ENCODE measurements at places on chromosomes 7 and 10.

DNA sequence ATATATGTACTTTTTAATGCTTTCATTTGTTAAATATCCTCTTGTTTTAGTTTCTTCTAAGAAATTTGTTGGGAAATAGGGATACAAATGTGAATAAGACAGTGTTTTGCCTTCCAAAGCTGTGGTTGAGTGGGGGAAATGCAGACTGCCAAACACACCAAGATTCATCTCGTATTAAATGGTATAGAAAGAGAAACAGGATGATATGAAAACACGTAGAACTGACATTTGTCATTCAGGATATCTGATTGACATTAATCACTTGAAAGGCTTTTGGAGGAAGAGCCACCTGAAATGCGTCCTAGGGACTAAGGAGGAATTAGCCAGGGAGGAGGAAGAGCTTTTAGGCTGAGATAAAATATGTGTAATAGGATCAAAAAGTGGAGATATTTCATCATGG lies 287.4 kb upstream of the SEMA3C start:
- DNase-seq, result no peak

- DNase-seq, result peak; percentile 26
Measured at GRCh38 chr7:155803418-155804376, 8.6 kb downstream of the SHH start.

GRCh38 chr10:129764901-129765663 lies 199.0 kb downstream of the EBF3 start:
- DNase-seq, result no peak

- peak; percentile 14 for DNase-seq
Measured at GRCh38 chr7:24328050-24328449, 44.1 kb downstream of the NPY start.

- DNase-seq, result no peak
Measured at GRCh38 chr10:103480521-103480920, 1.5 kb upstream of the CALHM3 start.

GRCh38 chr7:36855330-36855729 lies 131.0 kb upstream of the AOAH start:
- DNase-seq, result no peak

DNA sequence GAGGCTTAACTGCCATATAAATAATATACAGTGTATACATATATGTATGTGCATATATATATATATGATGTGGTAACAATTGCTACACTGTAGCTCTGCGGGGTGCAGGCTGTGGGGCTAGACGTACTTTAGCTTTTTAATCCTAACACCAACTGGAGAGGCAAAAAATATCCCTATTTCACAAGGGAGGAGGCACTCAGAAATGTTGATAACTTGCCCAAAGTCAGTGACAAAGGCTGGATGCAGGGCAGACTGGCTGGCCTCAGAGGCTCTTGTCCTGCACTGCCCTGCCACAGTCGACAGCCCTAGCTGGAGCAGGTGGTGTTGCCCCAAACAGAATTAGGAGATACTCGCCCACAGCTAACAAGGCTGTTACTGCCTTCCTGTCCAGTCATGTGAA lies 1.5 kb upstream of the RELN start:
- DNase-seq, result no peak

GRCh38 chr7:132882714-132883428 lies 199.0 kb downstream of the CHCHD3 start:
- no peak for DNase-seq

DNA sequence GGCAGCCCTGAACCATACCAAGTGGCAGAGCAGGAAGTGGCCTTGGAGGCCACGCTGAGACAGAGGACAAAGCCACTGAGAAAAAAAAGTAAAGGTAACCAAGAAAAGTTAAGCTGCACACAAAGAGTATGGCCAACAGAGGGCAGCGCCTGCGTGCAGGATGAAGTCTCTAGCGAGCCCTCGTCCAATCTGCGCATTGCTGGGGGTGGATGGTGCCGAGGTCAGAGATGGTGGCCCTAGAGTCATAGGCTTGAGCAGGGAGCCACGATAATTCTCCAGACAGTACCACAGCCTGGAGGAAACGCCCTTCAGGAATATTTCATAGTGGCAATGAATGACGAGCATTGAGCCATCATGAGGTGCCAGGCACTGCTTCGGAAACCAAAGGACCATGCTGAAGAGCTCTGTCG lies 9.7 kb downstream of the ATP6V0E2 start:
- DNase-seq, result peak; percentile 57

GRCh38 chr10:61978965-61979364 lies 77.5 kb downstream of the ARID5B start:
- no peak for DNase-seq

- DNase-seq, result no peak
Measured at GRCh38 chr10:112429654-112430230, 17.0 kb downstream of the ZDHHC6 start.

- DNase-seq, result no peak
Measured at GRCh38 chr7:77575187-77575586, 38.1 kb downstream of the PTPN12 start.

GRCh38 chr7:3495954-3496353 lies 194.9 kb downstream of the SDK1 start:
- no peak for DNase-seq

DNA sequence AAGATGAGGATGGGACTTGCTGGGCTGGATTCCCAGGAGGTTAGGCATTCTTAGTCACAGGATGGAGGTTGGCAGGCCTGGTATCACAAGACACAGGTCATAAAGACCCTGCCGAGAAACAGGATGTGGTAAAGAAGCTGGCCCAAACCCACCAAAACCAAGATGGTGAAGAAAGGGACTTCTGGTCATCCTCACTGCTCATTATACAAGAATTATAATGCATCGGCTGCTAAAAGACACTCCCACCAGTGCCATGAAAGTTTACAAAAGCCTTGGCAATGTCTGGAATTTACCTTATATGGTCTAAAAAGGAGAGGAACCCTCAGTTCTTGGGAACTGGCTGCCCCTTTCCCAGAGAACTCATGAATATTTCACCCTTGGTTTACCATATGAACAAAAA lies 345.5 kb upstream of the POM121L12 start:
- DNase-seq, result no peak

- DNase-seq, result no peak
Measured at GRCh38 chr10:70135046-70135445, 2.4 kb upstream of the AIFM2 start.

GRCh38 chr7:81604075-81604807 lies 165.6 kb downstream of the HGF start:
- DNase-seq, result no peak

- peak; percentile 43 for DNase-seq
Measured at GRCh38 chr7:10022957-10023356, 950.7 kb upstream of the PHF14 start.

GRCh38 chr10:31526178-31526577 lies 207.2 kb downstream of the ZEB1 start:
- no peak for DNase-seq

- DNase-seq, result peak; percentile 6
Measured at GRCh38 chr7:114922652-114923402, 933 bp downstream of the MDFIC start.

- no peak for DNase-seq
Measured at GRCh38 chr7:85262891-85263290, 76.0 kb upstream of the SEMA3D start.

DNA sequence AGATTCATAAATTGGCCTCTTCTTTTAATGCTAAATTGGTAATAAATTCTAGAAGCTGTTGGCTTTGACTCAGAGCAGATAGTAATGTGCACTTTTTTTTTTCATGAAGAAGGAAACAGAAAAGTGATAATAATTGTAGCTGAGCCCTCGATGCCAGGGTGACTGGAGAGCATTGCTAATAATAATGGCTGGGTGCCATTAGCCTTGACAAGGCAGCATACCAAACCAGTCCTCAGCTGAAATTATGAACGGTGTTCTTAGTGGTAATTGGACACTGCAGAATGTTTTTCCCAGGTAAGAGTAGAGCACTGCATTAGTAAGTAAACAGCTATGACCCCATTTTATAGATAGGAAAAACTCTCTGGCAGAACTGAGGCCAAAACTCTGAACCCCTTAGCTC lies 18.9 kb downstream of the PLEKHA8 start:
- no peak for DNase-seq

GRCh38 chr10:34526186-34526585 lies 288.9 kb downstream of the PARD3 start:
- DNase-seq, result no peak

DNA sequence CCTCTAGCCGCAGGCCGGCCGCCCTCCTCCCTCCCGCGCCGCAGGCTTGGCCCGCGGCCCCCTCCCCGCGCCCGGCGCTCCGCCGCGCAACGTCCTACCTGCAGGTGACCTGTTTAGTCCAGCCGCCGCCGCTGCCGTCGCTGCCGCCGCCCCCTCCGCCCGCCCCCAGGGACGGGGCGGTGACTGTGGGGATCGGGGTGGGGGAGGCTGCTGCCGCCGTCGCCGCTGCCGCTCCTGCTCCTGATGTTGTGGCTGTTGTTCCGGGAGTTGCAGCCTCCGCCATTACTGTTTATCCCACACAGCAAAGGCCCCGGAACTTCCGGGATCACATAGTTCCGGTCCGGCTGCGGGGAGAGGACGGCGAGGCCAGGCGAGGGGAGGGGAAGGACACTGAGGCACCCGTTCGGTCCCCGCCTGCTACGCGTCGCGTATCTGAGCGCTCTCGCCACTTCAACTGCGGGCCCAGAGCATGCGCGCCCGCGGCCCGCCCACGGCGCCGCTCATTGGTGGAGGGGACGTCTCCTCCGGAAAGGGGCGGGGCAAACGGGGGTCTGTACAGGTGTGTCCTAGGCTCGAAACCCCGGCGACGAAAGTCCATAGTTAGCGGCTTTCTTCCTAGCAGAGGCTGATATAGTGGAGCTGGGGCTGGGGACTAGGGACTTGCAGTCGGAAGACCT lies at the start of gene MKRN1:
TSS of gene MKRN1 (minus strand) at position 444 of the 677 bp plus-strand sequence. CDS start at position 283, 161 bp downstream.
- peak; percentile 97 for DNase-seq

DNA sequence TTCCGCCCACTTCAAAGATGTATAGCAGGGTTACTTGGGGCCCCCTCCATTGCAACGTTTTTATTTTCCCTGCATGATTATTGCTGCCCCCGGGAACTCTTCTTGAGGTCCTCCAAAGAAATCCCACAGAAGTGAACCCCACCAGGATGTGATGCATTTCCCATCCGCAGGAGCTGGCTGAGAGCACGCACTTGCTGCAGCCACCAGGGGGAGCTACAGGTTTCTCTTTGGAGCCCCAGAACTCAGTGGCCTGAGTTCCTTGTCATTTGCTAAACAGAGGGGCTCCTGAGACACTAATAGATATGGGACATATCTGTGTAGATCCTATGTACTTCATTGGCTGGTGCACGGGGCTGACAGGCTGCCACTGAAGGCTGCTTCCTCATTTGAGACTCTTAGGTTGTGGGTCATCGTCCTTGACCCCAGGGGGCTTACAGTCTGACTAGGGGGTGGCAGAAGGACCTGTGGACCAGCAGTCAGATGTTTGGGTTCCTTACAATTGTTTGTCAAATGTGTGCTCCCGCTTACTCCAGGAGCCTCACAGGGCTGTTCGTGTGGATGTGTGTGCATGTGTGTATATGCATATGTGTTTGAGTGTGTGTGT lies 52.3 kb upstream of the ENO4 start:
- DNase-seq, result peak; percentile 25

- DNase-seq, result no peak
Measured at GRCh38 chr10:78575400-78575799, 493.4 kb upstream of the ZMIZ1 start.

DNA sequence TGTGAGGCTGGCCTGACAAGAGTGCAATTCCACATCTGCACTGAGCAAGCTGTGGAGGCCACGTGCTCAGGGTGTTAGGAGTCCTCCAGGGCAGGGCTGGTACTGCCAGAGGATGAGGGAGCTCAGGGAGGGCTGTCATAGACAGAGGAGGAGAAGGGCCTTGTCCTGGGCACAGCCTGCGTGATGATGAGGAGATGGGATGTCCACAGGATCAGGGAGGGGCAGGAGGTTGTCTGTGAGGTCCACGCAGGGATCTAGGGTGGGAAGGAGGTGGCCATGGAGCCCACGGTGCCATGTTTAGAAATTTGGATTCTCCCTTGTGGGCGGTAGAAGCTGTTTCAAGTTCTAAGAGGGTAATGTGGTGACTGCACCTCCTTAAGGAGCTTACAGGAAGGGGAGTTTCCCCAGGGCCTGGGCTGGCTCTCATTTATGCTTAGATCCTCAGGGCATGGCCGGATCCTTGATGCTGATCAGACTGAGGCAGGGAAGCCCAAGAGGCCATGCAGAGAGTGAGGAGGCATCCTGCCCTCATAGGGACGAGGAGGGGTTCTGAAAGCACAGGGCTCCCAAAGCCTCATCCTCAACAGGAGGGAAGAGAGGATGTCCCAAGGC lies 30.3 kb downstream of the CHAT start:
- no peak for DNase-seq

GRCh38 chr10:98332623-98333269 lies 64.8 kb upstream of the LOXL4 start:
- no peak for DNase-seq

GRCh38 chr7:12637819-12638592 lies 49.4 kb upstream of the ARL4A start:
- DNase-seq, result no peak

GRCh38 chr10:61643316-61643751 lies 19.4 kb upstream of the CABCOCO1 start:
- DNase-seq, result no peak

- no peak for DNase-seq
Measured at GRCh38 chr10:11863353-11864109, 40.4 kb downstream of the PROSER2 start.

- no peak for DNase-seq
Measured at GRCh38 chr10:31215052-31215451, 104.0 kb upstream of the ZEB1 start.

GRCh38 chr10:27912231-27912630 lies 86.6 kb downstream of the ODAD2 start:
- DNase-seq, result no peak

DNA sequence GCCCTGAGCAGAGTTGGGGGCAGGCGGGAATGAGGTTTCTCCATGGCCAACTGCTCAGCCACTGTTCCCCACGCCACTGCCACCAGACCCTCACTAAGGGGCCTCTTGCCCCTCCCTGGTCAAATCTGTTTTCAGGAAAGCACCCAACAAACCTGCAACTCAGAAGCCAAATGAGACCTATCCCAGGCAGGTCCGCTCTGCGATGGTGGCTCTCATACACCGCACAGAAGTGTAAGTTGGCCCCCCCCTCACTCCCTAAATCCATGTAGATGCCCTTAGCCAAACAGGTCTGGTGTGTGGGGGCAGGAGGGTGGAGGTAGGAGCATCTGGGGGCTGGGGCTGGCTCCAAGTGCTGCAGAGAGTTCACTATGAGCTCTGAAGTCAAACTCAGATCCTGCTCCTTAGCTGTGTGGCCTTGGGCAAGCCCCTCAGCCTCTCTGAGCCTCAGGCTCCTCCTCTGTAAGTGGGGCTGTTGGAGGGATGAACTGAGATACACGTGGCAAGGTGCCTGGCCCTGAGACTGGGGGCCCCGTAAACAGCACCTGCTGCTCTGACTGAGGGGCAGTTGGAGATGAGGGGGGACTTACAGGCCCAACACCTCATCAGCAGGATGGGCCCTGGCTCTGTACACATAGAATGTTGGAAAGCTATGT lies 1.1 kb downstream of the MMRN2 start:
- no peak for DNase-seq

DNA sequence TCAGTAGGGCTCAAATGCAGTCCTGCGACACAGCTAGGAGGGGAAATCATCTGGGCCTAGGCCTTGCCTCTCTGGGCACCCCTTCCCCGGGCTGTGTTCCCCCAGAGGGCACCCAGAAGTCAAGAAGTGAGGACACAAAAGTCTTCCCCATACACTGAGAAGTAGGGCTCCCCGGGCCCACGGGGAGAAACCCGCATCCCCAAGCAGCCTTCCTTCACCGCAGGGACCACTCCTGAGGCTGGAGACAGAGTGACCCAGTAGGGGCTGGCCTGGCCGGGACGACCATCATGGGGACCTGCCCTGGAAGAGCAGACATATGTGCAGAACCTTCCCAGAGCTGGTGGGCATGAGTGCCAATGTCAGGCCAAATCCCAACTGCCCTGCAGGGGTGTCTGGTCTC lies 163.5 kb downstream of the GFRA1 start:
- DNase-seq, result no peak

All from NCI-H1105 (cell line).